ENCODE measurements at places on chromosomes 3 and 15. TPM values are rescaled to one million over a fixed set of nuclear protein-coding genes. Genes with fewer than 3 reads are reported as not detected.

PFKFB4 gene
- total RNA-seq = 76.4 TPM

TMC3 gene
- total RNA-seq = not detected

APBA2 gene
- 42.8 TPM for total RNA-seq

PPP1R14D gene
- total RNA-seq = not detected

UROC1 gene
- total RNA-seq = not detected

SLCO3A1 gene
- total RNA-seq = 3.7 TPM

ADAMTS9 gene
- total RNA-seq = 1.4 TPM

TTLL13 gene
- not detected for total RNA-seq

NFKBIZ gene
- total RNA-seq = 52.5 TPM

EFCC1 gene
- total RNA-seq = not detected

SATB1 gene
- total RNA-seq = 15.2 TPM

TGM4 gene
- 0.80 TPM for total RNA-seq

VILL gene
- 2.0 TPM for total RNA-seq

LRRC34 gene
- not detected for total RNA-seq

ZNF80 gene
- total RNA-seq = not detected

EPHA6 gene
- total RNA-seq = 1.3 TPM

PDE8A gene
- total RNA-seq = 22.0 TPM

MRPL46 gene
- total RNA-seq = 40.2 TPM

OR4F6 gene
- total RNA-seq = not detected

KCNH8 gene
- total RNA-seq = 0.79 TPM

PIERCE2 gene
- 1.1 TPM for total RNA-seq

HIGD2B gene
- 0.11 TPM for total RNA-seq

SSUH2 gene
- total RNA-seq = 10.6 TPM

TRPM1 gene
- total RNA-seq = not detected

WNT5A gene
- 31.9 TPM for total RNA-seq

NANOGP8 gene
- 0.64 TPM for total RNA-seq

SMCO1 gene
- total RNA-seq = not detected

POTEB2 gene
- total RNA-seq = not detected

WNT7A gene
- total RNA-seq = 0.16 TPM

MUSTN1 gene
- not detected for total RNA-seq

CHL1 gene
- 0.13 TPM for total RNA-seq

NUP210 gene
- 16.0 TPM for total RNA-seq

FMN1 gene
- 23.9 TPM for total RNA-seq

ATP10A gene
- total RNA-seq = 9.6 TPM

ITPKA gene
- 1.9 TPM for total RNA-seq

GHRL gene
- total RNA-seq = 1.8 TPM

GOLGA6L22 gene
- not detected for total RNA-seq

FILIP1L gene
- total RNA-seq = not detected

CCRL2 gene
- not detected for total RNA-seq

C3orf62 gene
- 4.1 TPM for total RNA-seq

SPESP1 gene
- 16.2 TPM for total RNA-seq

UBE3A gene
- total RNA-seq = 72.9 TPM

GP9 gene
- not detected for total RNA-seq

CYP1A2 gene
- not detected for total RNA-seq

NEO1 gene
- total RNA-seq = 13.7 TPM

SOX14 gene
- total RNA-seq = not detected

RARRES1 gene
- not detected for total RNA-seq

CLDN18 gene
- total RNA-seq = not detected
